ENCODE measurements at places on chromosomes 7 and 10.

DNA sequence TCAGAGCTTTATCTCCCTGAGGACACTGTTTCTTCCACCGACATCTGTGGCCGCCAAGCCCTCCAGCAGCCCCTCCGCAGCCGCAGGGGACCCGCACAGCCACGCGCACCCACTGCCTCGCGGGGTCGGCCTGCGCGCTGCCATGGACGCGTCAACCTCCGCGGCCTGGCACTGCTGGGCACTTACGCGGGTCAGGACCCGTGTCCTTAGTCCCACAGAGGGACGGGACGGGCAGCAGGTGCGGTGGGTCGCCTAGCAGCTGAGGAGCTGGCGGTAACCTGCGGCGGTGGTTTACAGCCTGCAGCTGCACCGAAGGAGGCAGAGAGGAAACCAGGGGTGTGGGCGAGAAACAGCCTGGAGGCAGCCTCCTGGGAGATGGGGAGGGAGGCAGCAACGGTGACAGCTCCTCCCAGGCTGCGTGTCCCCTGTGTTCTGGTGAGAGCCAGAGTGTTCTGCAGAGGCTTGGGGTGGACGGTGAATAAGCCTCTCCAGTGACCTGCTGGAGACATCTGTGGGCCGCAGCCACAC lies 61.3 kb downstream of the SEC61G start:
- DNase-seq, result no peak

- DNase-seq, result no peak
These were observed 55.4 kb upstream of the DNAJB6 start for GRCh38 chr7:157281221-157281998.

GRCh38 chr7:5758286-5758685 lies 23.2 kb downstream of the RNF216 start:
- DNase-seq, result no peak

GRCh38 chr7:71173955-71174354 lies 42.0 kb downstream of the GALNT17 start:
- DNase-seq, result no peak

- no peak for DNase-seq
These were observed 18.3 kb downstream of the STEAP1B start for GRCh38 chr7:22481726-22482125.

- no peak for DNase-seq
These were observed 31.6 kb downstream of the OGDH start for GRCh38 chr7:44637788-44638594.

DNA sequence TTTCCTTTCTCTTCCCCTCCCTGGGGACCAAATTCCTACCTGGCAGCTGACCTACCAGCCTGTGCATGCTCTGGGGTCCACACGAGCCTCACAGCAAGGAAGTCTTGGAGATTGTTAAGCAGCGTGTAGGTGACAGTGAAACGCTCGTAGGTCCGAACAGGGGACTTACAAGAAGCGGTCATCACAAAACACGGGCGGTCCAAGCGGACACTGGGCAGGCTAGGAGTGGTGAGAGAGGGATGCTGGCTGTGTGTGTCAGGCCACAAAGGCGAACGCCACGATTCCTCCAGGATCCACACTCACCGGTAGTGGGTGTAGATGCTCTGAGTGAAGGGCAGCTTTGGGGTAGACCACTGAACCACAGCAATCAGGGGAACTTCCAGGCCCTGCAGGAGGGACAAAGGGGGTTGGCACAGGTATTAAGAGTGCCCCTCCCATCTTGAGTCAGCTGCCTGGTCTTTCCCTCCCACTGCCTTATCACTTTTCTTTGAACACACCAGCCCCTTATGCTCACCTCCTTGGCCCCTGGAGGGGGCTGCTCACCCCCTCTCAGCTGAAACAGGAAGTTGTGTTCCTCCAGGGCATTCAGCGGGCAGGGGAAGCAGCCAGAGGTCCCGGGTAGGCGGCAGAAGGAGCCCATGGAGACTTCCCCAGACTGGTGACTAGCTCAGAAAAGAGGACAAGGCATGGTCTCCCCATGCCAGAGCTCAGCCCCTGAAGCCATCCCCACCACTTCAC lies 2.0 kb downstream of the TRAPPC14 start:
- peak; percentile 18 for DNase-seq

- DNase-seq, result peak; percentile 74
These were observed 11.5 kb upstream of the SP8 start for GRCh38 chr7:20798081-20798693.

GRCh38 chr7:120998996-120999565 lies 10.6 kb downstream of the CPED1 start:
- DNase-seq, result no peak

DNA sequence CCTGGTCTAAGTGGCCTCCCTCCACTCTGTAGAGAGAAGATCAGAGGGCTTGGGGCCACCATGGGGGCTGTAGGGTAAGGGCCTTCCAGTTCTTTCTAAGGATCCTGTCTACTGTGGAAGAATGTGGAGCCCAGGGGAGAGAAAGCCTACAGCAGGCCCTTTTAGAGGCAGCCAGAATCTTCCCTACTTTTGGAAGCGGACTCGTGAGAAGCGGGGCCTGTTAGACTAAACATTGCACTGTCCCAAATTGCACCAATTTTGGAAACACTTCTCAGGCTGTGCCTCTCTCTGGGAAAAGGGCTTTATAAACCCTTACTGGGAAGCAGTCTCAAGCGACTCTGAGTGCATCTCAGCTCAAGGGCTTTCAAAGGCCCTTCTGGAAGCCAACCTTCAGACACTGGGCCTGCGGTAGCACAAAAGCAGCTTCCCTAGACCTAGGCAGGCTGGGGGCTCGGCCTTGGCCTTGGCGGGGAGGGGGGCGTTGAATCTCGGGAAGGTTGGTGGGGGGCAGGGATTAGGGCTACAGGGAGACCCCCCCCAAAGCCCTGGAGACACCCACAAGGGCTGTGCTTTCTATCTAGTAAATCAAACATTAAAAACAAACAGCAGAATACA lies 298.1 kb downstream of the GFRA1 start:
- no peak for DNase-seq

DNA sequence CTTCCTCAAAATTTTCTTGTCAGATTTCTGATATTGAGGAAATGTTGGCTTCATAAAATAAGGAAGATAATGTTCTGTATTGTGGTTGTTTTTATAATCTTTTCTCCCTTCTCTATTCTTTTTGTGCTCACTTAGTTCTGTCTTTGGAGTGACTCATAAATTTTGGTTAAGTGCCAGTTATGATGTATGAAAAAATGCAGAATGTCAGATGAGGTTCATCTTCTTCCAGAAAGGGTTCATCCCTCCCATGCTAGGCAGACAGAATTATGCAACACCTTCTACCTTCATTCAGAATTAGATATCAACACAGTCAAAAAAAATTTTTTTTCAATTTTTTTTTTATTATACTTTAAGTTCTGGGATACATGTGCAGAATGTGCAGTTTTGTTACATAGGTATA lies 36.6 kb upstream of the CYP2C19 start:
- no peak for DNase-seq

- no peak for DNase-seq
These were observed 128.3 kb downstream of the PTPN20 start for GRCh38 chr10:47039562-47039913.

- DNase-seq, result no peak
These were observed 411.8 kb downstream of the ARL4A start for GRCh38 chr7:13099154-13099795.

DNA sequence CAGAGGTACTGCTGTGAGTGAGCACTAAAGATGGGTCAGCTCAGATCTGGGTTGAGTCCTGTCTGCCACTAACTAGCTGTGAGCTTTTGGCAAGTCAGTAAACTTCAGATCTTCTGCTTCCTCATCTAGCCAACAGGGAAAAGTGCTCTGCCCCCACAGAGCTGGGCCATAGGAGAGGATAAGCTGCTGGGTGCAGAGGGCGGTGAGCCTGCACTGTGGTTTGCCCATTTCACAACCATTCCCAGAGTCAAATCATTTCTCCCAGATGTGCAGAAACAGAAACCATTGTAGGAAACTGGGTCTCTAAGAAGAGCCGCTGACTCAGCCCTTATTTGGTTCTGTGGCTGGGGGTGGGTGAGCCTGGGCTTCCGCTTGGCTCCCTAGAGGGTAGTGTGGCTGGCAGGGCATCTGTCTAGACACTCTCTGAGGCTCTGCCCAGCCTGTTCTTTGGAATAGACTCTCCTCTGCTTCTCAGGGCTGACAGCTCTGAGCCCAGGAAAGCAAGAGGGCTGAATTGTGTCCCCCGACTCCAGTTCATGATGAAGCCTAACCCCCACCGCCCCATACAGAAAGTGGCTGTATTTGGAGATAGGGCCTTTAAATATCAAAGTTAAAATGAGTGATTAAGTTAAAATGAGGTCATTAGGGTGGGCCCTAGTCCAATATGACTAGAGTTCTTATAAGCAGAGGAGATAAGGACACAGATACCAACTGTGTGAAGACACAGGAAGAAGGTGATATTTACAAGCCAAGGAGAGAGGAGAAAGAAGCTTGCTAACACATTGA lies 29.5 kb upstream of the ARHGAP22 start:
- DNase-seq, result no peak

GRCh38 chr7:107830420-107830819 lies 27.4 kb upstream of the SLC26A3 start:
- DNase-seq, result no peak

DNA sequence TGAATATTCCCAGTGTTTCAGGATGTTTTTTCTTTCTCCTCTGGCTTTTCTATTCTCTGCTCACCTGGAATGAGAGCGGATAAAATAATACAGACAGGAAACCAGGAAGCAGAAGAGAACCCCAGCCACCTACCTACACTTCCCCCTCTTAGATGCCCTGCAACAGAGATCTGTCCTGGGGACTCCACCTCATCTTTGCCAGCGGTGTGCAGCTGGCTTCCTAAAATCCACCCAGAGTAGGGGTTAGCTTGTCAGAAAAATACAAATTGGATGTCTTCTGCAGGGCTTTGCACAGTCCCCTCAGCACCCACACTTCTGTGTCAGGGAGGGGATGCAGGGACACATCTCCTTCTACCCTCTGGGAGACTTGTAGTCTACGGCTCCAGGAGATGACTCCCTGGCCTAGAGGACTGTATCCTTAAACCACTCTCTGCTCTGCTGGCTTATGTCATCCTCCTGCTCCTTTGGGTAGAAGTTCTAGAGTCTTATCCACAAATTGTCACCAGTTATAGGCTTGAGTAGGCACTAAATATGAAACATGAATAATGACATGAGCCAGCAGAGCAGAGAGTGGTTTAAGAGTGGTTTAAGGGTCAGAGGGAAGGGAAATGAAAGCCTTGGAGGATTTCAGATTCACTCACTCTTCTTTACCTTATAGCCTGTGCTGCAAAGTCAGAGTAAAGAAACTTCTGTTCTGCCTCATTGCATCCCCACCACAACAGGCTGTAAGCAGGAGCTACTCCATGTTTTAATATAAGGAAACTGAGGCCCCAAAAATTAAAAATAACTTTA lies 749.4 kb downstream of the AUTS2 start:
- no peak for DNase-seq

GRCh38 chr10:132187430-132188138 lies 836 bp downstream of the DPYSL4 start:
- DNase-seq, result no peak

DNA sequence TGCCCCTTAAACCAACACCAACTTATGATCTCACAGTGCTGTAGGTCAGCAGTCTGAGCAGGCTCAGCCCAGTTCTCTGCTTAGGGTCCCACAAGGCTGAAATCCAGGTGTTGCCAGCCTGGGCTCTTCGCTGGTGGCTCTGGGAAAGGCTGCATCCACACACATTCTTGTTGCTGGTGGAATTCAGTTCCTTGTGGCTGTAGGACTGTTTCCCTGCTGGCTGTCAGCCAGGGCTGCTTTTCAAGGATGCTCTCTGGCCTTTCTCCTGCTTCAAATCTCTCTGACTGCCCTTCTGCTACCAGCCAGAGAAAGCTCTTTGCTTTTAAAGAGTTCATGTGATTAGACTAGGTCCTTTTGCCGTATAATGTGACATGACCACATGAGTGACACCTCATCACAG lies 15.3 kb downstream of the POLL start:
- no peak for DNase-seq

GRCh38 chr7:7820409-7820808 lies 102.0 kb upstream of the RPA3 start:
- no peak for DNase-seq

DNA sequence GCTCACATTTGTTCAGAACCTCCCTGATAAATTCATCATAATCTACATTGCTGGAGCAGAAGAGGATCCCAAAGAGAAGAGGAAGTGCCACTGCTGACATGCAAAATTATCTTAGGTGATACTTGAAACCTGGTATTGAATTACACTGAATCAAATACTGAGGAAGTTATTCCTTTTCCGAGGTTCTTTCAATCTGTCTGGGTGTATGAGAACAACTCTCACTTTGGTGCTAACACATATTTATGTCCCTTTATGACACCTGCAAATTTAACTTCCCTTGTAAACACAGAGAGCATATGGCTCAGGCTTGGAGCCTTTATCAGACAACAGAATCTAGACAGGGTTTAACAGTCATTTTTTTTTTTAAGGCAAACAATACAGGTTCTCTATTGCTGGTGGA lies 131.4 kb downstream of the SRPK2 start:
- no peak for DNase-seq

DNA sequence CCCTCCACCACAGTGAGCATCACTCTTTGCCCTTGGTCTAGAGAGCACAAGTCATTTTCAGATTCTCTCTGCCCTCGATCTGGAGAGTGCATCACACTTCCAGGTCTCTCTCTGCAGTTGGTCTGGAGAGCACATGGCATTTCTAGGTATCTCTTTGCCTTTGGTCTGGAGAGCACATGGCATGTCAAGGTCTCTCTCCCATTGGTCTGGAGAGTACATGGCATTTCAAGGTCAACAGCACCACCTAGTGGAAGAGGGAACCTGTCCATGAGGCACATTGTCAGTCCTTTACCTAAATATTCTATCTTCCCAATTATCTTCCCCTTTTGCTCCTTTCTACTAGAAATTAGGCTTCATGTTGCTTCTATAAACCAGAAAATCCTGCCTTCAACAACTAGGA lies 1139.4 kb downstream of the XPNPEP1 start:
- no peak for DNase-seq

All from 8988T (cell line).